ENCODE measurements at places on chromosomes 7 and 10. TPM values are rescaled to one million over a fixed set of nuclear protein-coding genes. Genes with fewer than 3 reads are reported as not detected.

PLXDC2 gene
- total RNA-seq: 0.38 TPM

PRTFDC1 gene
- 48.6 TPM for total RNA-seq

ANXA7 gene
- 193 TPM for total RNA-seq

KCNIP2 gene
- 0.58 TPM for total RNA-seq

UPK3B gene
- not detected for total RNA-seq

TMEM270 gene
- total RNA-seq: not detected

- no peaks in the 10 kb centered on the region for H3K36me3 ChIP-seq
- no peaks in the 10 kb centered on the region for H3K27me3 ChIP-seq
- peak; percentile 87 for DNase-seq
- no peak overlapping the region for H3K4me3 ChIP-seq
Measured at GRCh38 chr7:84058311-84059076, 136.1 kb downstream of the SEMA3A start.

DNA sequence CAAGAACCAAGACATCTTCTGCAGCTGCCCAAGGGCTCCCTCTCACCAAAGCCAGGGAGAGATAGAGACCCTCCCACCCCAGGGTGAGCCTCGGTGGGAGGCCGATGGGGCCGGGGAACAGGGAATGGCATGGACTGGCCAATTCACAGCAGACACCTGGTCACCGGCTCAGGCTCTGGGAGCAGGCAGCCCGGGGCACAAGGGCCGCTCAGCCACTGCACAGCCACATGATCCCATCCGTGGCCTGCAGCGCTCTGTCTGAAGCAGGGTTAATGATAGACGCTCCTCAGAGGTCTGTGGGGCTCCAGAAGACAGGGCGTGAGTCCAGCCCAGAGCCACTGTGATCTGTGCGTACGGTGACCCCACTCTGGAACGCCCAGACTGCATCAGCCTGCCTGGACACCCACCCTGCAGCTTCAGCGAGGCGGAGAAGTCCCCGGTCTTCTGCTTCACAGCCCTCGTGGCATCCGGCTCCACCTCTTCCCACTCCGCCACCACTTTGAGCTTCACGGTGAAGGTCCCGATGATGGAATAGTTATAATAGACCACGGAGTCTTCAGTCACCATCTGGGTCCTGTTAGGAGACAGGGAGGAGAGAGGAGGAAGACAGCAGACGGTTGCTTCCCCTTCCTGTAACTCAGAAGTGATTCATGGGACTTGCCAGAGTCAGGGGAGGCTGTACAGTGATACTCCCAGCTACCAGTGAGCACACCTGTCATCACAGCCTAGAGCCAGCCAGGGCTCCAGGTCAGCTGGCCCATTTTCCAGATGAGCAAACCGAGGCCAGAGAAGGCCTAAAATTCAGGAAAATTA is 14.0 kb downstream of the TMEM130 start:
- DNase-seq: no peak
- H3K36me3 ChIP-seq: no peaks in the 10 kb centered on the region

DNA sequence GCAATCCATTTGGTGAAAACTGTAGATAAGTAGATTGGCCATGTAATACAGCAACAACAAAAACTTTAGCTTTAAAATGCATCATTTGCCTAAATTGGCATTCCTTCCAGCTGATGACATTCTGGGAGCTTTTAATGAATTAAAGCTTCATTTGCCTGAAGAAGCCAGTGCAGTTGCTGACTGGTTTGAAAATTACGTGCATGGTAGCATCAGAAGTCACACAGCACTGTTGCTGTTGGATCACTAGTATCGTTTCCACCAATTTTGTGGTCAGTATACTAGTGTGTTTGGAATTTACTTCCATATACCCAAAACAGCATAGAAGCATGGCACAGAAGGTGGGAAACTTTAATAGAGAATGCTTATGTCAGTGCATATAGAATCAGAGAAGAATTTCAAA is 194.9 kb downstream of the ETV1 start:
- H3K36me3 ChIP-seq: no peaks in the 10 kb centered on the region
- H3K27me3 ChIP-seq: no peaks in the 10 kb centered on the region
- no peak for DNase-seq
- H3K4me1 ChIP-seq: no peaks in the 10 kb centered on the region
- H3K27ac ChIP-seq: no peak overlapping the region
- no peak overlapping the region for H3K4me3 ChIP-seq

- peaks cover 5% of the 10 kb centered on the region for H3K4me1 ChIP-seq
- H3K27me3 ChIP-seq: no peaks in the 10 kb centered on the region
- H3K4me3 ChIP-seq: no peak overlapping the region
- DNase-seq: no peak
- H3K36me3 ChIP-seq: no peaks in the 10 kb centered on the region
Measured at GRCh38 chr7:137337902-137338301, 5.6 kb downstream of the PTN start.

- H3K27ac ChIP-seq: no peak overlapping the region
- no peak for DNase-seq
- no peaks in the 10 kb centered on the region for H3K36me3 ChIP-seq
- H3K4me1 ChIP-seq: no peaks in the 10 kb centered on the region
- no peaks in the 10 kb centered on the region for H3K27me3 ChIP-seq
- no peak overlapping the region for H3K4me3 ChIP-seq
Measured at GRCh38 chr7:113907617-113908016, 11.2 kb downstream of the PPP1R3A start.
